AG04449 (cell line): ENCODE measurements at places on chromosomes 4 and X.

GRCh38 chr4:55793479-55793878 is 26.1 kb upstream of the EXOC1L start:
- no peak for DNase-seq

DNA sequence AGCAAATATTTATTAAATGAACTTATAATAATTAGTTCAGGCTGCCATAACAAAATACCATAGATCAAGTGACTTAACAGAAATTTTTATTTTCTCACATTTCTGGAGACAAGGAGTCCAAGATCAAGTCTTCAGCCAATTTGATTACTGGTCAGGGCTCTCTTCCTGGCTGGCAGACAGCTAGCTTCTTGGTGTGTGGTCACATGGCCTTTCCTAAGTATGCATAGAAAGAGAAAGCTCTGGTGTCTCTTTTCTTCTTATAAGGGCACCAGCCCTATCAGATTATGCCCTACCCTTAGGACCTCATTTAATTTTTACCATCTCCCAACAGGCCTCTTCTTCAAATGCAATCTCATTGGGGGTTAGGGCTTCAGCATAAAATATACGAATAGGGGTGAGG is 438.5 kb upstream of the INTU start:
- no peak for DNase-seq

- DNase-seq, result no peak
These were observed 37.7 kb upstream of the ENPP6 start for GRCh38 chr4:184255361-184255760.

GRCh38 chr4:39023059-39023458 is 9.2 kb downstream of the TMEM156 start:
- no peak for DNase-seq
